ENCODE measurements at places on chromosomes 13 and 19. TPM values are rescaled to one million over a fixed set of nuclear protein-coding genes. Genes with fewer than 3 reads are reported as not detected.

The GPALPP1 gene
- 50.0 TPM for total RNA-seq

The CEACAM4 gene
- 0.44 TPM for total RNA-seq

The ZNF540 gene
- 15.2 TPM for total RNA-seq

The SLC25A42 gene
- total RNA-seq, result 15.8 TPM

The ZGLP1 gene
- 4.4 TPM for total RNA-seq

The CLIP3 gene
- total RNA-seq, result 34.6 TPM

The DLL3 gene
- 9.5 TPM for total RNA-seq

The FLT1 gene
- 125 TPM for total RNA-seq

The ZNF784 gene
- total RNA-seq, result 9.3 TPM

The CYP2B6 gene
- total RNA-seq, result not detected

The GZMM gene
- total RNA-seq, result not detected

The CRX gene
- 229 TPM for total RNA-seq

The C19orf33 gene
- 9.2 TPM for total RNA-seq

The ZNF491 gene
- 26.3 TPM for total RNA-seq

The ATXN8OS gene
- not detected for total RNA-seq

The STAP2 gene
- total RNA-seq, result 7.3 TPM

The HIF3A gene
- total RNA-seq, result 73.6 TPM

The GNG7 gene
- 12.3 TPM for total RNA-seq

The ERCC5 gene
- 103 TPM for total RNA-seq

The IL4I1 gene
- 0.27 TPM for total RNA-seq

The SYNGR4 gene
- not detected for total RNA-seq

The ATP4A gene
- total RNA-seq, result not detected

The DACT3 gene
- total RNA-seq, result 18.5 TPM

The CTU1 gene
- 4.0 TPM for total RNA-seq

The SSC5D gene
- 20.5 TPM for total RNA-seq

The TPTE2 gene
- total RNA-seq, result not detected

The ZNF547 gene
- 3.4 TPM for total RNA-seq

The RNF126 gene
- total RNA-seq, result 25.8 TPM

The SULT2B1 gene
- total RNA-seq, result 1.1 TPM

The KLK14 gene
- not detected for total RNA-seq

The TSSK6 gene
- 2.4 TPM for total RNA-seq

The ELSPBP1 gene
- total RNA-seq, result 1.5 TPM

The CBLC gene
- total RNA-seq, result 1.1 TPM

The AMH gene
- total RNA-seq, result 0.82 TPM

The CAMSAP3 gene
- total RNA-seq, result 13.7 TPM

The COX6B2 gene
- 0.60 TPM for total RNA-seq

The IL17D gene
- 12.7 TPM for total RNA-seq

The ZNF836 gene
- 34.6 TPM for total RNA-seq

The NBEA gene
- total RNA-seq, result 176 TPM

The TMEM147 gene
- 49.3 TPM for total RNA-seq

The FFAR2 gene
- total RNA-seq, result not detected
